B cell (primary cell): ENCODE measurements at places on chromosomes 2 and 18.

- DNase-seq: no peak
Measured at GRCh38 chr2:241288324-241288888, 27.1 kb downstream of the HDLBP start.

GRCh38 chr2:36780231-36780839 lies 83.8 kb downstream of the VIT start:
- peak; percentile 59 for DNase-seq

DNA sequence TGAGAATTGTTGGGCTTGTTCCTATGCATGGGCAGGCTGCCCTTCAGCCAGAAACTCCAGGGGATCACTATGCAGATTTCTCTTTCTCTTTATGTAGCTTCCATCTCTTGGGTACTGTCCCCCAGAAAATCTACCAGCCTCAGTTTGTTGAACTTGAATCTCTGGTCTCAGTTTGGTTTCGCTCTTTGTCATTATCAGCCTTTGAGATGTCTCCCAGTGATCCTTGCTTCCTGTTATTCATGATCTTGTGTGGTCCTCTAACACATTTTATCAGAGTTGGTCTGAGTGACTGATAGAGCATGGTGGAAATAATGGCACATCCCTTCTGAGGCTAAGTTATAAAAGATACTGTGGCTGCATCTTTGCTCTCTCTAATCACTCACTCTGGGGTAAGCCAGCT lies 7.8 kb downstream of the TMEM87B start:
- DNase-seq: no peak

DNA sequence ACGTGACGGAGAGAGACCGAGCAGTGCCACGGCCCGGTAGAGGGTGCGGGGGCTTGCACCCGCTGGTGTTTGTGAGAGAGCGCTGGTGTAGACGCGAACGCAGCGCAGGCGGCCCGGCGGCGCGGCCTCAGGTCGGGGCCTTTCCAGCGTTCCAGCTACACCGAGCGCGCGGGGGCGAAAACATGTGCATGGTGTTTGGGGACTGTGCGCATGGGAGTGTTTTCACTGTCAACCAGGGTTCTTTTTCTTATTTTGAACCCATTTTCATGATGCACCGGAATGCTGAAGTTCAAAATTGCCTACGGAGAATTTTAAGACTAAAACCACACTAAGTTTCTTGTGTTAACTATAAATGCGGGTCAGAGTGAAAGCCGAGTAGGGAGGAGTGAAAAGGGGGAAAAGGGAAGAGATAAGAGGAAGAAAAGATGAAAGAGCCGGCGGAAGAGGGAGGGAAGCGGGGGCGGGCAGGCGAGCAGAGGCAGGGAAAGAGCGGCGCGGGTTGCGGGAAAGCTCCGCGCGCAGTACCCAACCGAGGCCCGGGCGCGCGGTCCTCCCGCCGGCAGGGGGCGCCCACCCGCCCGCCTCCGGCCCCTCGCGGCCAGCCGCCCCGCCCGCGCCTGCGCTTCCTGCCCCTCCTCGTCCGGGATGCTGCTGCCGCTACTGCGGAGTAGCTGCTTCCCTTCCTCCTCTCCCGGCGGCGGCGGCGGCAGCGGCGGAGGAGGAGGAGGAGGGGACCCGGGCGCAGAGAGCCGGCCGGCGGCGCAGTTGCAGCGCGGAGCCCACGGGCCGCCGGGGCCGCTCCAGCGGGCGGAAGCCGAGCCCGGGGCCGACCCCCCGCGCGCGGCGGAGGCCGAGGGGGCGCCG lies at the start of gene RAB12:
Gene RAB12, plus strand, starts transcription at position 643 of the 864 bp plus-strand sequence. Its CDS starts 3 bp downstream, at position 646.
- DNase-seq: peak; percentile 90

DNA sequence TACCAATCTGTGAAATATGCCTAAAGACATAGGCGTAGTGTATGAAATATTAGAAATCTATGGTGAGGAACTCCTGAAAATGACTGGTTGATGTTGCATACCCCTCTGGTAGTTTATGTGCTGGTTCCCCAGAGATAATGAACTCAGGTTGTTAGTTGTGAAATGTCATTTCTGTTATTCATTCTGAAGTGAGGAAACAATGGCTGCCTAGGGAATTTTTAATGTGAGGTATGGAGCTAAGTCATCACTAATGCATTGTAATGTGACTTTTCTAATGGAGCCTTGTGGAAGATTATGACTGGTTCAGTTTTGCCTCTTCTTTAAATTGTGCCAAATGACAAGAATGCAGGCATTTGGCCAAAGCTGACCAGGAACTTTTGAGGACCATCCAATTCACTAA lies 61.6 kb upstream of the RAB27B start:
- no peak for DNase-seq

DNA sequence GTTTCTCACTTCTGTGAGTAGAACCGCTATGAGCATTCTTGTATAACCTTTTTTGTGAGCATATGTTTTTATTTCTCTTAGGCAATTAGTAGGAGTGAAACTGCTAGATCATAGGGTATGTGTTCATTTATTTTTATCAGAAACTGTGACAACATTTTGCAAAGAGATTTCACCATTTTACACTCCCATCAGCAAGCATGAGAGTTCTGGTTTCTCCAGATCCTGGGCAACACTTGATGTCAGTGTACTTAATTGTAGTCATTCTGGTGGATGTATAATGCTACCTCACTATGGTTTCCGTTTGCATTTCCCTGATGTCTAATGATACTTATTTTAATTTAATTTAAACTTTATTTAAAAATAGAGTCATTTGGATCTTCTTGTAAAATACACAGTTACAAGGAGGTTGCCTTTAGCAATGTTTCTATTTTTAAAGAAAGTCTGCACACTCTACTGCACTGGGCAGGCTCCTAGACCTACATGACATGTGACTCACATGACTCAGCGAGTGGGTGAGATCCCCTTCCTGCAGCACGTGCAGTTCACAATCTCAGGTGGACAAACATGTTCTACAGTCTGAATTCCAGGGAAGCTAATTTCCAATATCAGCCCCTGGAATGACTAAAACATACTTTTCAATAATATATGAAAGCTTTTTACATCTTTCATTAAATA lies 127.0 kb upstream of the BCL2L11 start:
- DNase-seq: peak; percentile 17

DNA sequence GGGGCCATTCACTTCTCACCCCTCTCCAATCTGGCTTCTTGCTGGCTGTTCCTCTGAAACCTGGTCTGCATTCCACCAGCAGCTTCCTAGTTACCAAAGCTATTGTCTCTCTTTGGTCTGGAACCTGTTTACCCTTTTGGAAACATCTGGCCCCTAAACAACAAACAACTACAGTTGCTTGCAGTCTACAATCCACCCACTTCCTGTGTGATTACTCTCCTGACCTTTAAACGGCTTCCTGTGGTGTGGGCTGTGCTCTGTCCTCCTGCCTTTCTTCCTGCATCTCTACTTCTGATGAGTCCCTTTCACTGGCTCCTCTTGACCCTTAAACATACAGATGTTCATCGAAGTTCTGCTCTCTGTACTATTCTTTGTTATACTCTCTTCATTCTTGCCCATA lies 303.8 kb downstream of the TDRD15 start:
- DNase-seq: no peak

DNA sequence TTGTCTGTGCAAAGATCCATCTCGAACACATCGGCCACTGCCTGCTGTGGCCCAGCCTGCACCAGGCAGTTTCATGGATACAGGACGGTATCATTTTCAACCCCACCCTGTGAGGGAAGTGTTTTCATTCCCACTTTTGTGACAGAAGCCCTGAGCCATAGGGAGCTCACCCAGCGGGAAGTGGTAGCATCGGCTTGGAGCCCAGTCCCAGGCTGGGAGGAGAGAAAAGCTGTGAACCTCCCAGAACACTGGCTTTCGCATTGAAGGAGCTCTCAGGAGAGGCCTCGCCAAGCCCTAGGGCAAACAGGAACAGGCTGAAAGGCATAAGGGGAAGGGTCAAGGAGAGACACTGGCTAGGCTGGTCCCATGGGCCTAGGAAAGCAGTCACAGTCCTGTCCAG lies 166.1 kb downstream of the TFCP2L1 start:
- DNase-seq: no peak

DNA sequence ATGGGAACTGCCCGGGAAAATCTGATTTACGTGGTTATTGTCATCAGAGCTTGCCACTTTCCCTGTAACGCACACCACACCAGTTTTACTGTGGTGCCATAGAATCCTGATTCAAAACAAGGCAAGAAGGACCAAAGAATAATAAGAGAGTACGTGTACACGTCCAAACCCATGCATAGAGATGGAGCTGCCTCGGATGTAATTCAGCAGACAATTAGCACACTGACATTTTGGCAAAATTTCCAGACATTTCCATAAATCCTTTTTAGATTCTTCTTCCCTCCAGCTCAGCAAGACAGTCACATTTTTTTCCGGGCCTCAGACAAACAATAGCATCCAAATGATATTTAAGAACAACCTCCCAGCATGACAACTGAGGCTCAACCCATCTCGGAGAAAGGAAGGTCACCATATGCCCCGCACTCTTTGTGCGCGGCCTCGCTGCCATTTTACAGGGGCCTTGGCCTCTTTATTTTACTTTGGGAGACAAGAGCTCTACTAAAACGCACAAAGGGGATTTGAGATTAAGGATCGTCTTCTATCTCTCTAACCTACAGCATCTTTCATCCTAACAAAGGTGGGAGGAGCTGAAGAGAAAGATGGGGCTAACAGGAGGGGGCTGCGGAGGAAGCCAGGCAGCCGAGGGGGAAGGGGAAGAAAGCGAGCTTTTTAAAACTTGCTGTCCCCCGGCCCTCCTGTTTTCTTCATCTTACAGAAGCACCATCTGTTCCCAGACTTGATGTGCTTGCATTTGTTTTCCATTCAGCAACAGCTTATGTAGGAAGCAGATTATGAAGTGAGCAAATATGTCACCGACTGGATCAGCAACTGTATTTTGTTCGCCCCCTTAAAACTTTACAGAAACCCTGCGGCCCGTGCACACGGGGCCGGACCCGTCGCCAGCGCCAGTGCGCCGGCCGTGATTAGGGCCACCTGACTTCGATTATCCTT lies 61.0 kb downstream of the CDCA7 start:
- no peak for DNase-seq

DNA sequence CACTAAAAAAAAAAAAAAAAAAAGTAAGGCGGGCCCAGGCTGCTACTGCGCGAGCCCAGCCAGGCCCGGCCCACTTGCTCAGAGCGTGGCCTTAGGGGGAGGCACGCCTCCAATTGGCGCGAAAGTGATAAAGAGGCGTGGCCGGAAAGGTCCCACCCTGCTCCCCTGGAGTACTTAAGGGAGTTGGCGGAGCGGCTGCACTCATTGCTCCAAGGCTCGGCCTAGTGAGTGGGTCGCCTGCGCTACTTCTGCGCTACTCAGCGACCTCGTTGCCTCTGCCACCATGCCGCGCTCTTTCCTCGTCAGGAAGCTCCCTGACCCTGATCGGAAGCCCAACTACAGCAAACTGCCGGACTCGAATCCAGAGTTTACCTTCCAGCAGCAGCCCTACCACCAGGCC lies 36.9 kb downstream of the UNC80 start:
- no peak for DNase-seq

- DNase-seq: no peak
Measured at GRCh38 chr2:172087207-172087779, 2.0 kb downstream of the DLX1 start.

- DNase-seq: no peak
Measured at GRCh38 chr18:73544617-73545016, 603.0 kb downstream of the FBXO15 start.

DNA sequence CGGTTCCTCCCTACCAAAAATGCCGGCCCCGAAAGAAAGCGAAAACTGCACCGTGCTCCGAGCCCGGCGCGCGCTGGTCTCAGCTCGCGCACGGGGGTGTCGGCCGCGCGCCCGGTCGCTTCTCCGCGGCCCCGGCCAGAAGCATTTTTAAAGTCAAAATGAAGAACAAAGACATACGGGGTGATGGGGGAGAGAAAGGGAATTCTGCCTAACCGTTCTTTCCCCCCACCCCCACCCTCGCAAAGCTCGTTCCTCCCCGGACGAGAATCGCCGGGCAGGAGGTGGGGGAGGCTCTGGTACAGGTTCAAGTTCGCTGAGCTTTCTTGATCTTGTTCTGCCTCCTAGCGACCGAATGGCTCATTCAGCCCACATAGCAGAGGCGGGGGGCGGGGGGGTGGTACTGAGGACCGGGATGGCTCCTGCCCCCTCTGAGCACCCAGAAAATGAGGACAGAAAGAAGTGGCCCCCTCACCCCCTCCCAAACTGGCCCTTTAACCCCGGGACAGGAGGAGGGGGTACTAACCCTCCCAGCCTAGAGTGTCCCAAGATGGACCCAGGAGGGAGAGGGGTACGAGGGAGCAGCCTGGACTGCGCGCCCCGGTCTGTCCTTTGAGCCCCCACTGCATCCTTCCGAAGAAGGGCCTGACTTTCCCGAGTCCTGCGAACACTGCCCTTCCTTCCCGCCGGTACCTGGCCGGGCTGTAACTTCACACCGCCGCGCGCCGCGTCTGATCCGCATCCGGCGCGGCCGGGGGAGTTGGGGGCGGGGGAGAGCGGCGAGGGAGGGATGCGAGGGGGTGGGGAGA lies 3.1 kb downstream of the BCL11A start:
- peak; percentile 94 for DNase-seq

DNA sequence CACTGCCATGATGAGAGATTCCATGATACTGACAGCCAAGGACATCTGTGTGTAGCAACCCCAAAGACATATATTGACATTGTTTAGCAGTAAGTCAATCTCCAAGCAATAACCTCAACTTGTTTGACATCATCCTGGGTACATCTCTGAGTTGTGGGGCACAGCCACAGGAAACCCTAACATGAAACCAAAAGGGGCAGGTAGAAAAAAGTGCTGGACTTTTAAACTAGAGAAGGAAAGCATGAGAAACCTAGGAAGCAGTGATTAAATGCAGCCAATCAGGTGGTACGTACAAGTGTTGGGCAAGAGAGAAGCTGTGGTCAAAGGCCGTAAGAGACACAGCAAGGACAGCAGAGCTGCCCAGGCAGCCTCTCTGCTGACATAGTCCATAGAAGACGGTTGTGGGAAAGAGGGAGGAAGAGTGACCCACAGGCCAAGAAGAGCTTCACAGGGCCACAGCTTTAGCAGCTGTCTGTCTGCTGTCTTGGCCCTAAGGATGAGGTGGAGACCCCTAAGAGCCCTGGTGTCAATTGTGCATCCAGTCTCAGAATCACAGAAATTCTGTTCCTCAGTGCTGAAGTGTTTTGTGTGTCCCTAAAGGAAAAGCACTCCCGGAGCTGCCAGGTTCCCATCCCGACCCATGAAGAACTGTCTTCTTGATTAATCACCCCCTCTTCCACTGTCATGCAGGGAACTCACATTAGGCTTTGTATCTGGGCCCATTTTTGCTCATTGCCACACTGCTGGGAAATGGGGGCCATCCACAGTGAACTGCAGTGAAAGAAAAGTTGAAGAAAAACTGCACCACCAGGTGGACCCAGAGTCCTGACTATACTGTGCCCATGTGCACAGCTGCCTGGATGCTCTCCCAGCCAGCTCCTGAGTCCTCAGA lies 25.4 kb upstream of the CHN1 start:
- DNase-seq: no peak
